ENCODE measurements at places on chromosomes 2 and 18.

GRCh38 chr18:65746936-65747335 is 3.9 kb upstream of the CDH7 start:
- DNase-seq = no peak

DNA sequence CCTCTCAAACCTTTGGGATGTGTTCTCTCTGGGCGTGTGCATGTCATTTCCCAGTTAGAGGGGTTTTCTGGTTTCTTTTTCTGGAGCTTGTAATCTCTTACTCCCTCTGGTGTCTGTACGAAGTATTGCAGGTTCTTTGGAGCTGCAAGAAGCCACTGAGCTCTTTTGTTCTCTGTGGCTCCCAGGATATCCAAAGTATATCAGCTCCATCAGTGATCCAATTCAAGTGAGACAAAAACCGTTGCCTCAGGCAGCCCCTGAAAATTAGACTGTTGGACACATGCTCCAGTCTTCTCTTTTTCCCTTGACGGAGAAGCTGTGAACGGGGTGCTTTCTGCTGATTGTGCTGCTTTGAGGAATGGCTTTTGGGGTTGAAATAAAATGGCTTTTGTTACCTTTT is 59.0 kb upstream of the LDLRAD4 start:
- DNase-seq = no peak

GRCh38 chr2:85933753-85934594 is 45.2 kb upstream of the ST3GAL5 start:
- DNase-seq = no peak

GRCh38 chr18:79529296-79529695 is 133.6 kb downstream of the NFATC1 start:
- no peak for DNase-seq

DNA sequence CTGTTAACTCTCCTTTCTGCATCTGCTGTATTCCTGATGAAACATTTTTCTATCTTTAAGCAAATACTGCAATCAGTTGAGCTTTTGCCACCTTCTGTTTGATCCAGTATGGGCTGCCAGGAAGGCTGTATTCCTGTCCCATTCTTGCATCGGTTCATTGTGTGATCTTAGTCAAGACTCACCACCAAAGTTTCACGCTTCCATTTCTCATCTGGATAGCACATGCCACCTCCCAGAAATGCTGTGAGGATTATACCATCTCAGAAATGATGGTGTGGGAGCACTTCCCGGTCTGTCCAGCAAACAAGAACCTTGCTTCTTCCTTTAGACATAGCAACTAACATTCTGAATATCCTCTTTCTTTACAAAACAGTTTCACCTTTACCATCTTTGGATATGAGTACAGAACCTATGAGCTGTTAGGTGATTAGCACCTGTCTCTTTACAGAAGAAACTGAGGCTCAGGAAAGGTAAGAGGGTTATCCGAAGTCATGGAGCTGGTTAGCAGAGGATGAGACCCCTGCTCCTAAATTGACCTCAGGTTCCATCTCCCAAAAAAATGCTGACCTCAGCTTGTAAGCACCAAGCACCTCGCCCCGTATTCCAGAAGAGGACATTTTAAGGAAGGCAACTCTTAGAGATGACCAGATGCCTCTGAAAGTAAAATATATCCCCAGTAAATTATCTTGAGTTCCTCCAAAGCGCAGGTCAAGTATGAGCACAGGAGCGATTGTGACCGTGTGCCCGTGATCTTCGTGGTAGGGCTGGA is 56.8 kb downstream of the FEZ2 start:
- DNase-seq = no peak

DNA sequence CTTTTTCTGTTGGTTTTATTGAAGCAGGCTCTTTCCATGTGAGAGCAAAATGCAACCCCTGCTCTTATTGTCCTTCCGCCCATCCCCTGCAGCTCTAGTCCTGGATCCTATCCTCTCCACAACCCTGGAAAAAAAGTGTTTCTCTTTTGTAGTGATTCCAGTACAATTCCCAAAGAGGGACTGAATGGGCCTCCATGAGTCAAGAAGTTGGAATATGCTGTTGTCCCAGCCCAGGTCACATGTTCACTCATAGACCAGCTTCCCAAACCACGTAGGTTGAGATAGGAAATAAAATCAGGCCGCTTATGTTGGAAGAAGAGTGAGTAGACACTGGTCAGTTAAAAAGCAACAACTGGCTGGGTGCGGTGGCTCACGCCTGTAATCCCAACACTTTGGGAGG is 39.4 kb downstream of the CPO start:
- no peak for DNase-seq

GRCh38 chr2:88857951-88858411 is 166.5 kb downstream of the RPIA start:
- DNase-seq = no peak

DNA sequence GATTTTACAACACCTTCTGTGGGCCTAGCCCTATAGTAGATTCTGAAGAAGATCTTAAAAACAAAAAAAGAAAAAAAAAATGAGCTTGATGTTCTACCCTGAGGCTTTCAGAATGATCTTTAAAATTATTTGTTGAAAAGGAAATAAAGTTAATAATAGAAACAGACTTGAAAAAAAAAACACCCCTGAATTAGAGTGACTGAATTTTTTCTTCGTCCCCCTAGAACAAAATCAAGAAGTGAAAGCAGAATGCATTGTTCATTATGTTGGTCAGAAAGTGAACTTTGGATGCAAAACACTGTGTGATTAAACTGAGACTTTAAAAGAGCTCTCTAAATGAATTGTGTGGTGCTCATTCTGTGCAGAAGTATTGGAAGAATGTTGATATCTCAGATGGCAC is 1384.4 kb upstream of the PIK3C3 start:
- DNase-seq = no peak

DNA sequence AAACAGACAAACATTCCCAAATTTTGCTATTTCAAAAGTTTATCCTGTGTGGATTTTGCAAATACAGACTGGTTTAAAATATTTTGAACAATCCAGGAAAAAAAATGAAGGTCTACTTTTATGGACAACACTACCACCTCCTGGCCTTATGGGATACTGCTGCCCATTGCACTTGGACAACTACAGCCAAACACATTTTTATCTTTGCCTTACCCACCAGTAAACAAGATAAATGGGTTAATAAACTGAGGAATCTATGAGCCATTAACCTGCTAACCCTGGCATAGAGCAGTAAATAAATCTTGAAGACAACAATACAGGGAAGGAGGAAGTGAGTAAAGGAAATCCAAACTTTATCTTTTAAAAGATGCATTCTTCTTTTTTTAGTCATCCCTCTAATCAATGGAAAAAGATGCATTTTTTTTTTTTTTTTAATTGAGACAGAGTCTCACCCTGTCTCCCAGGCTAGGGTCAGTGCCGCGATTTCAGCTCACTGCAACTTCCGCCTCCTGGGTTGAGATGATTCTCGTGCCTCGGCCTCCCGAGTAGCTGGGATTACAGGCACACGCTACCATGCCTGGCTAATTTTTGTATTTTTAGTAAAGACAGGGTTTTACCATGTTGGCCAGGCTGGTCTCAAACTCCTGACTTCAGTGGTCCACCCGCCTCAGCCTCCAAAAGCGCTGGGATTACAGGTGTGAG is 2.1 kb upstream of the SPIRE1 start:
- no peak for DNase-seq

- no peak for DNase-seq
Measured at GRCh38 chr2:222883420-222883819, 22.6 kb downstream of the ACSL3 start.

DNA sequence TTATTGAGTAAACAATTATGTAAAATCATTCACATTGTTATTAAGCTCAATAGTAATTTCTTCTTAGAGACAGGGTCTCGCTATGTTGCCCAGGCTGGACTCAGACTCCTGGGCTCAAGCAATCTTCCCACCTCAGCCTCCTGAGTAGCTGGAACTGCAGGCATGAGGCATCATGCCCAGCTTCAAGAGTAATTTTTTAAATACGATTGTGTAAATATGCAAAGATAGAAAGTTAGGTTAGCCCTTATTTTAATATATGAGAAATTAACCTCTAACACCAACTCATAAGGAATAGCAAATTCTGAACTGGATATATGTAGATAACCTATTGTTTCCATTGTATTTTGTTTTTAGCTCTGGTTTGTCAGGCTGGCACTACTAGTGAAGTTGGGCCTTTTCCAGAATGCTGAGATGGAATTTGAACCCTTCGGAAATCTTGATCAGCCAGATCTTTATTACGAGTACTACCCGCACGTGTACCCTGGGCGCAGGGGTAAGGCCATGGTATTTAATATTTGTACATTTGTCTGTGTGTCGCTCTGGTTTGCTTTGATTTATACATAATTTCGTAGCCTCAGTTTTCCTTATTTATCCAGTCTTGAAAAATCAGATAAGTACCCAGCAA is 44.8 kb downstream of the TRAPPC12 start:
- DNase-seq = no peak

GRCh38 chr2:23916727-23917405 is 10.1 kb downstream of the ATAD2B start:
- no peak for DNase-seq

- no peak for DNase-seq
Measured at GRCh38 chr2:20665243-20666004, 1.5 kb upstream of the GDF7 start.

GRCh38 chr2:202171241-202171825 is 67.1 kb downstream of the SUMO1 start:
- DNase-seq = no peak

- no peak for DNase-seq
Measured at GRCh38 chr2:226791056-226791486, 8.5 kb downstream of the IRS1 start.

GRCh38 chr2:98280376-98281102 is 65.7 kb upstream of the CNGA3 start:
- DNase-seq = no peak

DNA sequence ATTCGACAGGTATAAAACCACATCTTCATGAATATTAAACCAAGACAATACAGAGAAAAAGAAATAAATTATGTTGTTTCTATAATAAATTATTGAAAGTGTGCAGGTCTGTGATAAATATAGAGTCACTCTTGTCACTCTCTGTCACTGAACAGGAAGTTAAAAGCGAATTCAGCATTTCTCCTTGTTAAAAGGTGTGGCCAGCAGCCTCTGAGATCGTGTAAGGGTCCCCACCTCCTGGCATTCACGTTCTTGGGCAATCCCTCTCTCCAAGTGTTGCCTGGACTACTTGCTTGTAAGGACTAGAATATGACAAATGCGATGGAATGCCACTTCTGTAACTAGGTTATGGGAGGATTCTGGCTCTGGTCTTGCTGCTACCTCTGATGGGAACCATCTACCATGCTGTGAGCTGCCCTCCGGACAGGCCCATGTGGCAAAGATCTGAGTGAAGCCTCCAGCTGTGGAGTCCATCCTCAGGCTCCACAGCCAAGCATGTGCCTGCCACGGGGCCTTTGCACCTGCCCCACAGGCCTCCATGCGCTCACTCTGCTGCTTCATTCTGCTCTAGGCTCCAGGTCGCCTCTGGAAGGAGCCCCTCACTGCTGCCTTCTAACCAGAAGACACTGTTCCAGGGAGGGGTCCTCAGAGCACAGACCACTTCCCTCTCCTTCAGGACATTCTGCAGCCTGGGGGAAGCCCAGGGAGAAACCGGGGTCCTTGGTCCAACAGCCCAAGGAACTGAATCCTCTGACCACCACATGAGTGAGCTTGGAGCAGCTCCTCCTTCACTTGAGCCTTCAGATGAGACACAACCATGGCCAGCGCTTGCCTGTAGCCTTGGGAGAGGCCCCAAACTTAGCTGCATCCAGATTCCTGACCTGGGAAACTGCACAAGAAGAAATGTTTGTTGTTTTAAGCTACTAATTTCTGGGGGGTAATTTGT is 202.9 kb upstream of the HDAC4 start:
- DNase-seq = no peak

DNA sequence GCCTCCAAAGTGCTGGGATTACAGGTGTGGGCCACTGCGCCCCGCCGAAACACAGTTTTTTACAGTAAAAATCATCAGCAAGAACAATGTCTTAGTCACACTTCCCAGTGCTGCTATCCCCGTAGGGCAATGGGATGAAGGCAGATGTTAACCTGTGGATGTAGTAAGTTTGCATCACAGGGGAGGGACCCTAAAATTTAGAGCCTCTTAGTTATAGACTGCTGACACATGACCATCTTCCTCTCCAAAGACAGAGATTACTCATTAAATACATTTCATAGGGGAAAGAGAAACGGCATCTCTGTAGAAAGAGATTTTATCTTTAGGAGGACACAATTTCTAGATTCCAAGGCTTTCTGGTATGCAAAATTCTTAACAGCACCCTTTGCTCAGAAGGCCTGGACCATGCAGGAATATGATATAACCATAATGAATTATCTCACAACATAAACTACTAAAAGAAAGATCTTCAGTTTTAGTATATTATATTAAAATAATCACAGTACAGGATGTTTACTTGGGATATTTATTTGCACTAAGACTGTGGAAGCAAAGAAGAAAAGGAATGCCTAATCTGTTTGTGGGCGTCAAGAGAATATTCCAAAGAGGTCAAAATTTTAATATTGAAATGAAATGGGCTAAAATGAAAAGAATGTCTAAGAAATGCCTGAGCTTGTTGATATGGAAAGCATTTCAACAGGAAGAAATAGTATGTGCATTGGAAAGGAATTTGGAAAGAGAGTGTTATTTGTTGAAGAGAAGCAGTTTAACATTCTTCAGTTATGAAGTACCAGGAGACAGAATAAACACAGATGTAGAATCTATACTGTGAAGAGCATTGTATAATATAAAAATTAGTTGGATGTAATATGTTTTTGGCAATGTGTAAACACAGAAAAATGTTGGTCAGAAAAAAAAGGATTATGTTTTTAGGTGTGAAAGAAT is 1228.3 kb upstream of the CHAC2 start:
- DNase-seq = no peak

DNA sequence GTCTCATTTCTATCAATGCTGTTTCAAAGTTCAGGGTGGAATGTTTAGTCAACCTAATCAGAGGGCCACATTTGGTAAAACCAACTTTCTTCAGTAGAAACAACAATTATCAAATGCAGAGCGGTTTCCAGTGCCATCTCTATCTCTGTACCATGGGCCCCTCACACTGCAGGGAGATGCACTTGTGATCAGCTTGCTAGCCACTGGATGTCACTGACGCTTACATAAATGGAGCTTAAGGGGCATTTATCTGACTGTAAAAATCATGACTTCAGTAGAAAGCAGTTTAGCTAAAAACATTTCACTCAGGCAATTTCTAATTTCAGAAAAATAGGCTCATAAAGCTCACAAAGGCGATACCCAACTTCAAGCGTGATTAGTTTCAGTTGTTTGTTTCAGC is 678.0 kb downstream of the ZEB2 start:
- DNase-seq = no peak

- no peak for DNase-seq
Measured at GRCh38 chr2:118973542-118973951, 31.6 kb downstream of the MARCO start.

DNA sequence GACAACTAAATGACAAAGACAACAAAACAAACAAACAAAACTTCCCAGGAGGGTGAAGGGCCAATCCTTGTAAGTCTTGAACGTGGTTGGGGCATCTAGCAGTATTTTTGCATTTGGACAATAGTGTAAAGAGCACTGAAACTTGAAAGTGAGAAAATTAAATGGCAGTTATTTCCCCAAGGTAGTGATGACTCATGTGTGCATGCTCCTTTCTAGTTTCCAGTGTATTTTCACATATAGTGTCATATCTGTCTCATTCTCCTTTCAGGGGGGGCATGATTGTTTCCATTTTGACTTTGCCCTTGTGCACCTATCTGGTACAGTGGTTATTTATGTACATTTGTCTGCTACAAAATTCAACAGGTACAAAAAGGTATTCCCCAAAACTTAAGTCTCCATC is 39.5 kb downstream of the CERS6 start:
- no peak for DNase-seq

All from effector memory CD4-positive, alpha-beta T cell (primary cell).